ENCODE measurements at places on chromosomes 2 and 18.

GRCh38 chr18:60235164-60235563 lies 137.4 kb downstream of the MC4R start:
- DNase-seq = no peak

GRCh38 chr2:215826838-215827441 lies 186.4 kb downstream of the MREG start:
- DNase-seq = no peak

GRCh38 chr2:203882551-203882950 lies 15.0 kb downstream of the CTLA4 start:
- DNase-seq = no peak

DNA sequence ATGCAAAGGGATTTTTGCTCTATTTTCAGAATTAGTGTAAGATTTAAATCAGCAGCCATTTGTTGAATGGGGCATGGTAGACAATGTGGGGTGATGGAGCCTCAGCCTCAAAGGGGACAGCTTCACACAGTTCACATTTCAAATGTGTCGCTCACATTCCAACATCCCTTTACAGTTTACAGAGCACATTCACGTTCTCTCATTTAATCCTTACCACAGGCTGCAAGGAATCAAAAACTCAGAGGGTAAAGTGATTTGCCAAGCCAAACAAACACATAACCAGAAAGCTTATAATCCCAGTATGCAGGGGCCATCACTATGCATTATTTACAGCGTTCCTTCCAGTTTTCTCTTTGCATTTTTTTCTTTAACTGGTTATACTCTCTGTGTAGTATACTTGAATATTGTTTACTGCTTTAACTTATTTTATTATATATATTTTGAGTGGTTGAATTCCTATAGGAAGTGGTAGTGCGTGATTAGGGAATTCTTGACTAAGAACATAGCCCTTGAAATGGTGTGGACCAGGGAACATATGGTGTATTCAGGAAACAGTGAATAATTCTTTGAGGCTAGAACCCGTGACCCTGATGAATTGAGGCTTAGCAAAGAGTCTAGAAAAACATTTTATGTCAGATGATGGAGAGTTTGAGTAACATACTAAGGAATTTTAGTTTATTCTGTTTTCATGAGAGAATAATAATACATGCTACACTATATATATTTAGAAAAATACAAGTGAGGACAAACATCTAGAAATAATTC lies 18.1 kb upstream of the TAF1B start:
- no peak for DNase-seq

- DNase-seq = no peak
Measured at GRCh38 chr2:216830346-216830745, 29.5 kb downstream of the TNP1 start.

DNA sequence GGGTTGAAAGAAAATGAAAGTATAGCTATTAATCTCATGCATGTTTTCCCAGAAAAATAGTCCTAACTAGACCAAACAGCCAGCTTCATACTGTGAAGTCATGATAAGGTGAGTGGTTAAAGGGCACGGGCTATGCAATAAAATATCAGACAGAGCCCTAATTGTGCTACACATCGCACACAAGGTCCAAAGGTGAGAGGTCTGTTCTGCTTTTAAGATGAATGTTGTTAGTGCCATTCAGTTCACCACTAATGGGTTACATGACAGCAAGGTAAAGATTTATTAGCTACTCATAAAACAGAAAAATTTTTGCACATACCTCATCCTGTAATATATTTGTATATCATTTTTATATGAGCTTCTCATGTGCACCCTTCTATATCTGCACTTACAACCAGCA lies 105.0 kb upstream of the STK17B start:
- DNase-seq = no peak

DNA sequence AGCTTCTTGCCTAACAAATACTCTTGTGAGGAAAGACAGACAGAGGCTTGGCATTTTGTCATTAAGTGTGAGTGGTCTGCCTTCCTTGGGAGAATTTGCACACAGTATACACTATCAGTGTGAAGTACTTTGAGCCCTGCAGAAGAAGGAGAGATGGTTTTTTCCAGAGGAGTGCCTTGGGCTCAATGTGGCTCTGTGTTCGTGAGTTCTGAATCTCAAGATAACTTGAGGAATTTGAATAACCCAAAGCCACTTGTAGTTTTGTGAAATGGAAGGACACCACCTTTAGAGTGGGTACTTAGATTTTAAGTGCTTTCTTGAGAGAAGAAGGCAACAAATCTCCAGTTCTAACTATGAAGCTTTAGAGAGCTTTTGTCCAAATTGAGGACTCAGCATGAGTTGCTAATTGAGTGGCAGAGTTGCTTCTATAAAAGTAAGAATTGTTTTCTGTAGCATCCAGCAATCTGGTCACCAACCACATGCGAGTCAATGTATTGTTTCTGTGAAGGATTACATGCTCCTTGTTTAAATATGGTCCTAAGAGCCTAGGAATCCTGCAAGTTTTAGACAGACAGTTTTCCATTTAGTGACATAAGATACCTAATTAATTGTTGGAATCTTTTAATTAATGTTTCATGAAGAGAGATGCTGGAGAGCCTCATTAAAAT lies 68.3 kb downstream of the BABAM2 start:
- no peak for DNase-seq

DNA sequence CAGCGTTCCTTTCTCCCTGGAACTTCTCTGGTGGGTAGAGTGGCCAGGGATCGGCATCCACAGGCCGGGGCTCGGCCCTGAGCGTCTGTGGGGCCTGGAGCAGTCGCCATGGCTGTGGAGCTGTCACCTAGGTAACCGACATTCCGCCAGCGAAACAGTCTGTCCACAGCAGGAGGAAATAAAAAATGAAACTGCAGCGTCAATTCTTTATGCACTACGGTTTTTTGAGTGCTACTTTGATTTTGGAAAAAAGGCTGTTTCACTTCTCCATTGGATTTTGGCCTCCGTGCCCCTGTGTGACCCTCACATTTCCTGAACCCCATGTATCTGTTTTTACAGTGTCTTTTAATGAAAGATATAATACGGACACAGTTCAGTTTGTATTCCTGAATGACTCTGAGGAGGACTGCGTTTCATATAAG lies 163.4 kb downstream of the LDLRAD4 start:
- DNase-seq = peak; percentile 38

DNA sequence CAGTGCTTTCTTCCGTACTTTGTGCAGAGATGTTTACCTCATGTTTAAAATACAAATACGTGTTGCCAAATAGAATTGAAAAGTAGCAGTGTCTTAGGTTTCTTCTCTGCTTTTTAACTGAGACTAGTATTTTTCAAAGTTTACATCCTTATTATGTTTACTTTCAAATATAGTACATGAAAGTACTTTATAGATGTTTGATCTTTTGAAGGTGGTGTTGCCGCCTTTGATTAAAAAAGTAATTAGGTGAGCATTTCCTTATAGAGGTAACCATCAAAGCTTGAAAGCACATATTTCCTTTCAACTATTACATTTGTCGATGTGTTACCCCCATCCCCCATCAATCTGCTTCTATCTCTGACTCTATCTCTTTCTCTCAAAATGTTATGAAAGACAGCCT lies 87.0 kb downstream of the CERS6 start:
- no peak for DNase-seq

DNA sequence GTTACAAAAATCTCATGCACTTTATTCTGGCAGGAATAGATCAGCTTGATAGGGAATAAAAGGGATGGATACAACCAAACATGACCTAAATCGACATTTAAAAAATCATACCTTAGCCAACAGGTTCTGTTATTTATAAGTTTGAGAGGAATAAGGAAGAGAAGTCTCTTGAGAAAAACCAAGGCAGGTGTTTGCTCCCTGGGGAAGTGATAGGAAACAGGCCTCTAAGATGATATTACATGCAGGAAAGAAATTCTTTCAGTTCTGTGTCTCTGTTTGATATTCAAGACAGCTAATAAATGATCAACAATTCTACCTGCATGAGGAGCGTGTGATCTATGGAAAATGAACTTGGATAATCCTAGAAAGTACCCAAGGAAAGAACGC lies 184.8 kb upstream of the ZEB2 start:
- no peak for DNase-seq

GRCh38 chr2:10494351-10495066 lies 46.4 kb upstream of the ODC1 start:
- DNase-seq = no peak

- DNase-seq = no peak
Measured at GRCh38 chr2:240237609-240238174, 97.2 kb upstream of the OTOS start.

DNA sequence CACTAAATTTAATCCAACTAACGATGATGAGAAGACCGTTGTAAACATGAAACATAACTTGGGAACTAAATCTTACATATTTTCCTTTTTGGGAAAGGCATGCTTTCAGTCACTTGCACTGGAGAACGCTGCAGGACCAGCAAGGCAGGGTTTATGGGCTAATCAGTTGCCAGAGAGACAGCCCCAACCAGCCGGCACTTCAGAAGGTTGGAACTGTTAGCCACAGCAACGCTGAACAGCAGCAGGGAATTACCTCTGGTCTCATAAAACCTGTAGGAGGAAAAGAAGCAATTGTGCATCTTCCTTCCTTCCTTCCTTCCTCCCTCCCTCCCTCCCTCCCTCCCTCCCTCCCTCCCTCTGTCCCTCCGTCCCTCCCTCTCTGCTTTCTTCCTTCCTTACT lies 33.9 kb upstream of the SIX2 start:
- DNase-seq = no peak

DNA sequence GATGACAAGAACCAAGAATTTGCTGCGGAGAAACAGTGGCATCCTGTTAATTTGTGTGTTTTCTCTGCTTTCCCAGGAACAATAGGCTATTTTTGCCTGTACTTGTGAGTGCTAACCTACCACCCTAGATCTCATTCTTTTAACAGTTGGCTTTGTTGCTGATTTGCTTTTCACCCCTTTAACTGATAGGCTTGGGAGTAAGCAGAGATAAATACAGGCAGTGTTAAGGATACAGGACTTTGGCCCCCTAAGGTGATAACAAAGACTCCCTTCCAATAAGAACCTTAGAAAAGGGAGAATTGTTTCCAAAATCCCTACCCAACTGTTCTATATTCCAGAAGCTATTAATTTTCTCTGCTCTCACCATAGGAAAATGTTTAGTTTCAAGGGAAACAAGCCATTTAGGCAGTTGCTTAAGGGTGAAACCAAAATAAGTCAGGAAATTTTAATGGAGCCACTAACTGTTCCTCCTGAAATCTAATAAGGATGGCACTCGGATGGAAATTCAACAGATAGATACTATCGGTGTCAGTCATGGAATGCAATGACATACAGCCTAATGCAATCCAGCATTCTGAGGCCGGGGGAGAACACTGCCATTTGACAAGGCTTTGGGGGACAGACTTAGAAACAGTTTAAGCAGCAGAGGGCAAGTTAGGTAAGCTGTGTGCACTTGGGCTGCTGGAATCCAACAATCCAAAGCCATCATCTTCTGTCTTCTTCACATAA lies 238.8 kb downstream of the RNF152 start:
- DNase-seq = no peak

DNA sequence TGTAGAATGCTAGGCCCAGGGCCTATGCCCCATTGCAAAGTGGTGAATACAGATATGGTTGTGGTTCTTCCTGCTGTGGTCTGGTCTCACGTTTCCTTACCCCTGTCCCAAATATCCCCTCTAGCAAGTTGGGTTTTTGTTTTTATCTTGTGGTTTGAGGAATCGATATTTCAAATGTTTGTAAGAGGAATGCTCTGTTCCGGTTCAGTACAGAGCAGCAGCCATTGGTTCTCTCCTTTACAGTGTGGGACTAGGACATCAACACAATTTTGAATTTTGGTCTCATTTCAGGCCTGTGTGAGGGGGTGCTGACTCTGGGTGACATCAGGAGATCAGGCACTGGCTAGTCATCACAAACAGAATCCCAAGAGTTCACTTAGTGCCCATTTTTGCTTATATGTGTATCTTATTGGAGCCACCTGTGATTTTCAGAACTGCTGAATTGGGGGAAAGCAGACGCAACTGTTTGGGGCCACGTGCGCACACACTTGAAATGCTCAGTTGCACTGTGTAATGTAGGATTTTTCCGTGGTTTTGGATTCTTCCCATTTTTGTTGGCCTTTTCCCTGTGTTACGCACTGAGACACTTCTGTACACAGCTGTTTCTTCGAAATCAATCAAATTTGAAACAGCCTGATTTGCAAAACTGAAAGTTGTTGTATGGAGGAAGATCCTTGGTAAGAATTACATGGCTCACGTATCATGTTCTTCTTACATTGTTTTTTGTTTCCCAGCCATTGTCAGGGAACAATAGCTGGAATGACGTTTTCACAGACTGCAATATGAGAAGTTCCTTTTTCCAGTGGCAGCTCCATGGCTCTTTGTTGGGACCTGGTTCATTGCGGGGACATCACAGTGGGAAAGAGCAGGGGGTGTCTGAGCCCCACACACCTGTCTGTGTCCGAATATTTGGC lies 8.6 kb downstream of the SH3BP4 start:
- DNase-seq = no peak

DNA sequence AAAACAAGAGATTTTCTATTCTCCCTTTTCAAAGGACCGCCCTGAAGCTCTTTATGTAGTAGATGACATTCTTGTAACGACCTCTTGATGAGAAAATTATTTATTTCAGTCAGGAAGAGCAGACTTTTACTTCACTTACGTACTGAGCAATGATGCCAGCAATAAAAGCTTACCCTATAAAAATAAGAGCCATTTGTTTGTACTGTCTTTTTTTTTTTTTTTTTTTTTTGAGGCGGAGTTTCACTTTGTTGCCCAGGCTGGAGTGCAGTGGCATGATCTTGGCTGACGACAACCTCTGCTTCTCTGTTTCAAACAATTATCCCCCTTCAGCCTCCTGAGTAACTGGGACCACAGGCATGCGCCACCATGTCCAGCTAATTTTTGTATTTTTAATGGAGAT lies 39.2 kb downstream of the CRIM1 start:
- no peak for DNase-seq

GRCh38 chr2:228689053-228689452 lies 507.6 kb upstream of the SPHKAP start:
- no peak for DNase-seq

- no peak for DNase-seq
Measured at GRCh38 chr18:41113885-41114482, 841.0 kb upstream of the PIK3C3 start.

DNA sequence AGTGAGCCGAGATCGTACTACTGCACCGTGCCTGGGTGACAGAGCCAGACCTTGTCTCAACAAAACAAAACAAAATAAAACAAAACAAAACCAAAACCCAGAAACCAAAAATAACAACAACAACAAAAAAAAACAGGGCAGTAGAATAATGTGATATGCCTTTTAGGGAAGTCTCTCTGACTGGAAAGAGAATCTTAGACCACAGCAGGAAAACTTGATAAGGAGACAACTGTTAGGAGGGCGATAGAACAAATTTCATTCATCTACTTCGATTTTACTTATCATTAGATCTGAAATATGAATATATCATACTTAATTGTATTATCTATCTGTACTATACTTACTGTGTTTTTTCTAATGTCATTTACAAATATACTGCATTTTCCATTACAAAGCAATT lies 109.0 kb upstream of the CNTNAP5 start:
- no peak for DNase-seq

GRCh38 chr2:209629597-209629996 lies 142.0 kb upstream of the UNC80 start:
- DNase-seq = no peak

GRCh38 chr2:129061069-129061768 lies 742.6 kb upstream of the HS6ST1 start:
- DNase-seq = no peak
